Fibroblast of the aortic adventitia (primary cell): ENCODE measurements at places on chromosomes 7 and 10. TPM values are rescaled to one million over a fixed set of nuclear protein-coding genes. Genes with fewer than 3 reads are reported as not detected.

Gene DRGX
- total RNA-seq, result not detected in 2 replicates

Gene PRRT4
- 0.27 and 0.82 TPM in 2 replicates for total RNA-seq

Gene TLX1
- 0.16 TPM in 1 of 2 replicates, not detected in the other for total RNA-seq

DNA sequence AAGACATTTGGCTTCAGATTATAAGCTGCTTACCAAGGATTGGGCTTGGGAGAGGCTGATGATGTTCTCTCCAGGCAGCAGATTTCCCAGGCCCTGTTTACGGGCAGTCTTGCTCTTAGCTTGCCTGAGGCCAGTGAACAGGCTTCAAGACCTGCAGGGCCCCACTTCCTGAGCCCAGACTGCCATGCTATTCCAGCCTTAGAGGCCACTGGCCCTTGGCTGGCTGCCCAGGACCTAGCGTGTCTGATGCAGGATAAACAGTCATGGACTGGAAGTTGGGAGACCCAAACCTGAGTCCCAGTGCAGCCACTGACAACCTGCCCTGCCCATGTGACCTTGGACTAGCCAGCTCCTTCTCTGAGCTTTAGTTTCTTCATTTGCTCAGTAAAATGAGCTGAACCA lies 2.9 kb downstream of the PRXL2A start:
- no peak for DNase-seq

DNA sequence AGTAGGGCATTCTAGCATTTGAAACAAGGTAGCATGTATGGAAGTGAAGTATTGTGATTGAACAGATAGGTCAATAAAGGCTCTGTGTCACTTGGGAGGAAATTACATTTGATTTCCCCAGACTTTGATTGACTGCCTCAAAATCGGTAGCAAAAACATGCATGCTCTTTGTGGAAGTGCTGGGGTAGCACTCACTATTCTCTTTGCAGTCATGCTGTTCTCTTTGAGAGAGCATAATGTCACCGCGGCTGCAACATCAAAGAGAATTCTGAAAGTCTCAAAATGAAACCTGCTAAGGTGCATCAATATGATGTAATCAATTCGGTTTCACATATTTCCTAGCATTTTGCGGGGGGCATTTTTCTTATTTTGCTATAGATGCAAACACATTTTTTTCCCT lies 64.2 kb downstream of the ARMC3 start:
- DNase-seq, result no peak

- no peak for DNase-seq
These were observed 7.2 kb upstream of the GRID1 start for GRCh38 chr10:86373828-86374227.

- no peak for DNase-seq
These were observed 71.9 kb downstream of the JCAD start for GRCh38 chr10:29987471-29987870.

DNA sequence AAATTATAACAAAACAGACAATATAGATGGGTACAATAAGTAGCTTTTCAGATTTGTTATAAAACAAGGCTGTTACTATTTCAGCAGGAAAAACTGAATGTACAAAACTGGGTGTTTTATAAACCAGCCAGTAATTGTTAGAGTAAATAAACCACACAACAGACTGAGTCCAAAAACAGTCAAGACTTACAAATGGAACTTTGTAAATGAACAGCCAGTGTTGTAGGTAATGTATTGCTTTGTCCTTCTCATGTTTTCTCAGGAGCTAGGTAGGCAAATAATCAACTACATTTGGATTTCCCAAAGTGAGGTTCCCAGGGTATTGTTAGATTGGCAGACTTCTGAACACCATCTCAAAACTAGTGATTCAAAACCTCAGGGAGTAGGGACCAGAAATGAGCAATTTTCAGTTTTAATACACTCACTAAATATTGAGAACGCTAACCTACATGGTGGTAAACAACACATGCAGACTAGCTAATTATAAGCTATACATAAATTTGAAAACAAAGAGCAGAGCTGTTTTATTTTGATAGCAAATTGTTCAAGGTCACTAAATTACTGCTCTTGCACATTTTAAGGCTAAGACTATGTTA lies 36.2 kb downstream of the HERPUD2 start:
- DNase-seq, result no peak

DNA sequence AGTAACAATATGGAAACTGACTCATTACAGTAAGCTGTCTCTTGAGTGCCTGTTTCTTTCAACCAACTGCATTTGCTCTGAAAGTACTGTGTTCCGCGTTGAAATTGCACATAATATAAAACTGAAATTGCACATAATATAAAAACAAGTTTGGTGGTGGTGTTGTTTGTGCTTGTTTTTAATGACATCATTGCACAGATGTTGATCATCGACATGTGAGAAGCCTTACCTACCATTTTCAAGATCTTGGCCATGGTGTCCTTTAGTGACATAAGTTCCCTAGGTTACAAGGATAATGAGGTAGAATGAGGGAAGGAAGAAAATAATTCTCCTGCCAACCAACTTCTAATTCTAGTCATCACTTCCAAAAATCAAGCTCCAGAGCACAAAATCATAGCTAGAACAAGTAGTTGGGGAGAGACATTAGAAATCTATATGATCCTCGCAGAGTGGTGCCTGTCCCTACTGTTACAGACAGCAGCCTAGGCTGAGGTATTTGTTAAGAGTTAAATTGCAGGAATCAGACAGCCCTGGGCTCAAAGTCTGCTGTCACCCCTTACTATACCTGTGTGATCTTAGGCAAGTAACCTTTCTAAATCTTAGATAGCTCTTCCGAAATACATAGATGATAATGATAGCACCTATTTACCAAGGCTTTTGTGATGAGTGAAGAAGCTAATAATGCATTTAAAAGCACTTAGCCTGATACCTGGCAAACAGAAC lies 29.3 kb downstream of the DOCK4 start:
- DNase-seq, result no peak

GRCh38 chr10:26627324-26627723 lies 70.2 kb upstream of the PDSS1 start:
- DNase-seq, result no peak
